Activated T-helper 9 cell treated with anti-CD3 and anti-CD28 coated beads, Interleukin-2, amount 50 U/mL, for 16 hours (primary cell): ENCODE measurements at places on chromosomes 6 and 20.

- DNase-seq, result no peak
These were observed 24.8 kb downstream of the PRIM2 start for GRCh38 chr6:57342148-57342669.

DNA sequence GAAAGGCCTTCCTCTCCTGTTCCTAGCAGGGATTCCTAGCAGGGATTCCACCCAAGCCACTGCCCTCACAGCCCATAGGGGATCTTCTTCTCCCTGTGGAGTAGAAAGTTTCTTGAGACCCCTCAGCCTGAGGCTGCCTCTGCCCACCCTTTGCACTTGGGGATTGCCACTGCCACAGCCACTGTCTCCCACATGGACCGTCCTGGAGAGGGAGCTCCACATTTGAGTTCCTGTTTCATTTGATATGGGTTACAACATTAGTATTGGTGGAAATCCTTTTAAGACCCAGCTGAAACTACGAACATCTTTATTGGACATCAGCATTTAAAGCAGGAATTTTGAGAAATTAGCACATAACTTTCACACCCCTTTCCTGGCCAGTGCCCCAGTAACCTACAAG lies 25.6 kb downstream of the HLA-G start:
- no peak for DNase-seq

DNA sequence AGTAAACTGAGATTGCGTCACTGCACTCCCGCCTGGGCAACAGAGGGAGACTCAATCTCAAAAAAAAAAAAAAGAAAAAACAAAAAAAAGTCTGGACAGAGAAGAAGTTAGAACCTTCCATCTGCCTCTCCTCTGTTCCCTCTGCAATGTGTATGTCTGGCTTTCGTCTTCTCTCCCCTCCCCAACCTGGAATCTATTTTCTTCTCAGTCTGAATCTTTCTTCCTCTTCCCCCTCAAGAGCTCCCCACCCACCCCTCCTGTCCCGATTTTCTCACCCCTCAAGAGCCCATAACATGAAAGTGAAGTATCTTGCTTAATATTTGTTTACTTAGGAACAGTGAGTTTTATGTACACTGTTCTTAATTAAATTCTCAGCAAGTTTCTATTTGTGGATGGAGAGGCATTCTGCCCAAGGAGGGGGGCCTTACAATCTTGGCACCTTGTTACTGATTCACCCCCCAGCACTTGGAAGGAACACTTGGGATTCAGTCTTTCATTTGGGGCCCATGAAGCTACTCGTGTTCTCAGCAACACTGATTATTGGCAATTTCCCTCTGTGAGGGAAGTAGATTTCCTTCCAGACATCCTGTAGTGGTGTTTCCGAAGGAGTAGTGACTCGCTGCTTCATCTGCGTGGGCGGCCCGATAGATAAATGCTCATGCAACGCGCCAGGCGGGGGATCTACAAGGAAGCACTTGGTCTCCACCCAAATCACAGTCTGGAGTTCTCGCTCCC lies 69.3 kb upstream of the SRSF6 start:
- no peak for DNase-seq

- DNase-seq, result no peak
These were observed 152.2 kb downstream of the TRIM27 start for GRCh38 chr6:28771401-28772267.

GRCh38 chr6:25061289-25061936 lies 125.7 kb upstream of the RIPOR2 start:
- no peak for DNase-seq

DNA sequence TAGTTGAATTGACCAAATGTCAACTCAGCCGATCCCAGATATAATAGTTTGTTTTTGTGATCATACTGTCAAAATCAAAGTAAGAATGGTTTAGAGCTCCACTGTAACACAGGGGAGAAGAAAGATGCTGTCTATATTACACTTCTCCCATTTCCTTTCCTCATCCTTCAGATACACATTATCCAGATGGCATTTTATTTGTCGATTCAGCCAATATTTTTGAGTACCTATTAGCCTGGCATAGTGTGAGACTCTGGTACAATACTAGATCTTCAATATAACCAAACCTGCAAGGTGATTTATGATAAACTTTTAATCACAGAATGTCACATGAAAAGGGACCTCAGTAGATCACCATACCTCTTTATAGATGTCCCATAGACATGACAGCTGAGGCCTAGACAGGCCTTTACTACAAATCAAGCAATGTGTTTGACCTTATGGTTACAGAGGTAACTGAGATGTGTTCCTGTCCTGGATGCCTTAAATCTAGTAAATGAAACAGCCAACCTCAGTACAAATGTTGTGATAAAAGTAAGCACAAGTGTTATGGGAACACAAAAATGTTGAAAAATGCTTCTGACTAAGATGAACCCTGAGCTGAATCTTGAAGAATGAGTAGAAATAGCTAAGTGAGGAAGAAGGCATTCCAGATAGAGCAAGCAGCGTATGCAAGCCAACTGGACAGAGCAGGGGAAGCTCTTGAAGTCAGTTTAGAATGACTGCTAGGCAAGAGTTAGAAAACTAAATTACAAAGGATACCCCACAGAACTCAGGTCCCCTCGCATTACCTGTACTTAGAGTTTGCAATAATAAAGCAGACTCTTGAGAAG lies 1.9 kb downstream of the FBXO9 start:
- DNase-seq, result no peak

DNA sequence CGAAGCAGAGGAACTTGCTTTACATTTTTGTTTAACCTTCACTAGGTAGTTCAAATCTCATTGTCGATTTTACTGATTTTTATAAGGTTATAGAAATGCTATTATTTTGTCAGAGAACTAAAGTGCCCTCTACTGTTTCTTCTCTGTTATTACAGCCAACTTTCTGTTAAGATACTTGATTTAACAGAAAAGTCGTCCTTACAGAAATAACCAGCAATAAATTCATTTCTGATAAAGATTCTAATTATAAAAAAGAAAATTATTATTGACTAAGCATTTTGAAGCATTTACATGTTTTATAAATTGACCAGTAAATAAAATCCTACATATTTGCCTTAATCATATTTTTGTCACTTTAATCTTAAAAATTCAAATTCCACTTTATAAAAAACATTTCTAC lies 60.8 kb downstream of the OGFRL1 start:
- no peak for DNase-seq

GRCh38 chr6:46815130-46815529 lies 21.9 kb downstream of the MEP1A start:
- no peak for DNase-seq

DNA sequence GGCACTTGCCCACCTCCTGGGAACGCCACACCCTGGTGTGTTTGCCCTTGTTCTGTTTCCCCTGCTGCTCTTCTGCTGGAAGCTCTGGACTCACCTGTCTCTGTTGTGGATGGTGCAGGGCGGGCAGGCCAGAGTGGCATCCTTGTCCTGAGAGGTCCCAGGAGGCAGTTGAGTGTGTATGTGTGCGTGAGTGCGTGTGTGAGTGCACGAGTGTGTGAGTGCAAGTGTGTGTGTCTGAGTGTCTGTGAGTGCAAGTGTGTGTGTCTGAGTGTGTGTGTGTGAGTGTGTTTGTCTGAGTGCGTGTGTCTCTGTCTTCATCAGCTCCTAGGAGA lies 12.2 kb downstream of the IGF2R start:
- no peak for DNase-seq

DNA sequence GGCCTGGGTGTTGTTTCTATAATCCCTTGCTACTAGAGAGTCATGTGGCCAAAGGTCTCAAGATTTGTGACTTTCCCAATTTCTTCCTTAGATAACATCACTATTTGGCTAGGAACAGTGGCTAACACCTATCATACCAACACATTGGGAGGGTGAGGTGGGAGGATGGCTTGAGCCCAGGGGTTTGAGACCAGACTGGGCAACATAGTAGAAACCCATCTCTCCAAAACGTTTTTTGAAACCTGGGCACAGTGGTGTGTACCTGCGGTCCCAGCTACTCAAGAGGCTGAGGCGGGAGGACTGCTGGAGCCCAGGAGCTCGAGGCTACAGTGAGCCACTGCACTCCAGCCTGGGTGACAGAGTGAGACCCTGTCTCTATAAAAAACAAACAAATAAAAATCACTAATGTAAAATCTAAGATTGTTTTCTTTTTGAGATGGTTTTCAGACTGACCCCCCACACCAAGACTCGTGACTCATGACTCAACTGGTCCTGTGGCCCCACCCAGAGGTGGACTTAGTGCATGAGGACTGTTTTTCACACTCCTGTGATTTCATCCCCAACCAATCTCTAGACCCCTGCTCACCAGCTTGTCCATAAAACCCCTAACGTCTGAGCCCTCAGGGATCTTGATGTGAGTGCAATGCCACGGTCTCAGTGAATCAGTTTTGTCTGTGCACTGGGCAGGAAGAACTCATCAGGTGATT lies 48.3 kb upstream of the KIF16B start:
- no peak for DNase-seq

GRCh38 chr6:154428897-154429296 lies 72.3 kb upstream of the IPCEF1 start:
- DNase-seq, result no peak

GRCh38 chr6:41799559-41799911 lies 12.0 kb downstream of the TOMM6 start:
- DNase-seq, result no peak

DNA sequence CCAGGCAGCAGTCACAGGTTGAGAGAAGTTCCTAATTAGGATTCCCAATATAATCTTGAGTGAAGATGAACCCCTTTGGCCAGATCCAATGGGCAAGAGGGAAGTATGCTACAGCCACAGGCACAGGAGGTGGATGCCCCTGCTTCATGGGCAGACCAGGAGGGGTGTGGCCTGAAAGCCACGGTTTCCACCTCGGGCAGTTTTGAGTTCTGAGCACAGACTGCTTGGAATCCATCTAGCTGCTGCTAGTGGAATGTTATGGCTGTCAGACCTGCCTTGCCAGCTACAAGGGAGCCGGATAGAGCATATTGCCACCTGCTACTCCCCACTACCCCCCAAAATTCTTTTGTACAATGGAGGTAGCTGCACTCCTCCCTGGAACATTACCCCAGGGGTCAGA lies 672.9 kb downstream of the HACE1 start:
- DNase-seq, result no peak

GRCh38 chr6:121510568-121511177 lies 75.2 kb downstream of the GJA1 start:
- DNase-seq, result no peak

DNA sequence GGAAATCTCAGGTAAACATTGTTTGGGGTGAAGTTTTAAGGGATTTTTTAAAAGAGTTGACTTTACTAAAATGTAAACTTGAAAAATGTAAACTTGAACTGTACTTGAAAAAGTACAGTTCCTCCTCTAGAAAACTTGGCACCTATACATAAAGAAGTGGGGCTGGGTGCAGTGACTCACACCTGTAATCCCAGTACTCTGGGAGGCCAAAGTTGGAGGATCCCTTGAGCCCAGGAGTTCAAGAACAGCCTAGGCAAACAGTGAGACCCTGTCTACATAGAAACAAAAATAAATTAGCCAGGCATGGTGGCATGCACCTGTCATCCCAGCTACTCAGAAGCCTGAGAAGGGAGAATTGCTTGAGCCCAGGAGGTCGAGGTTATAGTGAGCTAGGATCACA lies 7.2 kb downstream of the BTBD9 start:
- no peak for DNase-seq

- no peak for DNase-seq
These were observed 104.3 kb upstream of the BEND6 start for GRCh38 chr6:56850626-56851025.

- DNase-seq, result no peak
These were observed 51.9 kb upstream of the MARCKS start for GRCh38 chr6:113805173-113805790.

DNA sequence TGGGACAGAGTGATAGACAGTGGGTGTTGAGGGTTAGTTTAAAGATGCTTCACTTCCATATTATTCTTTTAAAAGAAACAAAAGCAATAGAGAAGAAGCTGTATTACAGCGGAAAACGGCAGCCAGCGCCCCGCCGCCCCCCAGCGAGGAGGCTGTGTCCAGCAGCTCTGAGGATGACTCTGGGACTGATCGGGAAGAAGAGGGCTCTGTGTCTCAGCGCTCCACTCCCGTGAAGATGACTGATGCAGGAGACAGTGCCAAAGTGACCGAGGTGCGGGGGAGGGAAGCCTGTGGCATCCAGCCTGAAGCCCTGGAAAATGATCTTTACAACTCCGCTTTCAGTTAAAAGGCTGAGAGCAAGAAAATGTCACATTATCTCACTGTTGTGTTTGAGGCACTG lies 100.2 kb downstream of the FIG4 start:
- no peak for DNase-seq

- DNase-seq, result no peak
These were observed 3.9 kb downstream of the NPEPL1 start for GRCh38 chr20:58696411-58696961.

DNA sequence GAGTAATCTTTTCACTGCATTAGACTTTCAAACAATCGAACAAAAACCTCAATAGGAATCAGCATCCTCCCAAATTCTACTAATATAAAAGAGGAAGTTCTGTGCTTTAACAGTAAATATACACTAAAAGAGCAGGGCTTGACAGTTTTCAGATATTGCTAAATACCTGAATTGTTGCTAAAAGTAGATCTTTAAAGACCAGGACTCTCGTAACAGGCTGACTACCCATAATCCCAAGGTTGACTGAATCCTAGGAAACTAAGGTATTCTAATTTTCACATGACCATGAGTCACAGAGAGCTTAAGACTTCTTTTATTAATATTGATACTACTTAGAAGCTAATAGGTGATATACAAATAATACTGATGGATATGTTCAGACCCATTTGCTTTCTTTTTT lies 10.1 kb downstream of the CD164 start:
- no peak for DNase-seq

DNA sequence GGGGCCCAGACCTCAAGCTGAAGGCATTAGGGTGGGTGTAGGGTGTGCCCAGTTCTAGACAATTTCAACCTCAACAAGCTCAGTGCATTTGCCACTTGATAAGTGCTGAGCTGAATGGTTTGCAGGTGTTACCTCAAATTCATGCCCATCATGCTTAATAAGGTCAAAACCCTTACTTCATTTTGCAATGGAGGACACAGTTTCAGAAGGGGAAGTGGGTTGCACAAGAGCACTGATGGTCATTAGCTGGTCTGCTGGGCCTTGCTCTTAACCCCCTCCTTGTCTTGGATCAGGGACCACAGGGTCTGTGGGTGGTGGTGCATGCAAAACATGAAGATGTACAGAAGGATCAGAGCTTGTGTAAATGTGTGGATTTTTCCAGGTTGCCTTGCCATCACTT lies 71.0 kb upstream of the SIRPA start:
- no peak for DNase-seq

DNA sequence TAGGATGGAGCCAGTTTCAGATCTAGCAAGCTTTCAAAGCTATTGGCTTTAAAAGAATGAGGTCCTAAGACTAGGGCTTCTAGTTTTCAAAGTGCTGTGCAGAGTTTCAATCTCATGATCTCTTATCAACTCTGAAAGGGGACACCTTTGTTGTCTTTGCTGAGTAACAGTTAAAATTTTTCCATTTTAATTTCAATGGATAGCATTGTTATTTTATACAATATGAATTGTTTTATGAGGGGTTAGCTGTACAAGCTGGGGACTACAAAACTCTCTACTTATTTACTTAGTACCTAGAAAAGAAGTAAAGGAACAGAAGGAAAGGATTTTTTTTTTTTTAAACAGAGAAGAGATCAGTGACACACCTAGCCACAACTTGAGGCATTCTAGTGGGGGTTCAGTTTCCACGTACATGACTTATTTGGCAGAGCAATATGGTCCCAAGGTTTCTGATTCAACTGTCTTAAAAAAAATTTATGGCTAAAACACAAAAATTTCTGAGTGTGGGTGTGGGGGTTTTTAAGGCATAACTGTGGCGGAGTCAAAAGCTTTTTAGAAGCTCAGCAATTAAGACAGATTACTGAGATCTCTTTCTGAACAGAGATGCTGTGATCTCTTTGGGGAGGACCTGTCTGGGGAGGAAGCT lies 46.1 kb upstream of the JAG1 start:
- no peak for DNase-seq
